A172 (cell line): ENCODE measurements at places on chromosomes 7 and 10.
A peak's percentile ranks its signal among the peaks of the same experiment; 100 is the strongest.

GRCh38 chr7:109126404-109127050, 556.9 kb downstream of the DNAJB9 start:
- DNase-seq = no peak

DNA sequence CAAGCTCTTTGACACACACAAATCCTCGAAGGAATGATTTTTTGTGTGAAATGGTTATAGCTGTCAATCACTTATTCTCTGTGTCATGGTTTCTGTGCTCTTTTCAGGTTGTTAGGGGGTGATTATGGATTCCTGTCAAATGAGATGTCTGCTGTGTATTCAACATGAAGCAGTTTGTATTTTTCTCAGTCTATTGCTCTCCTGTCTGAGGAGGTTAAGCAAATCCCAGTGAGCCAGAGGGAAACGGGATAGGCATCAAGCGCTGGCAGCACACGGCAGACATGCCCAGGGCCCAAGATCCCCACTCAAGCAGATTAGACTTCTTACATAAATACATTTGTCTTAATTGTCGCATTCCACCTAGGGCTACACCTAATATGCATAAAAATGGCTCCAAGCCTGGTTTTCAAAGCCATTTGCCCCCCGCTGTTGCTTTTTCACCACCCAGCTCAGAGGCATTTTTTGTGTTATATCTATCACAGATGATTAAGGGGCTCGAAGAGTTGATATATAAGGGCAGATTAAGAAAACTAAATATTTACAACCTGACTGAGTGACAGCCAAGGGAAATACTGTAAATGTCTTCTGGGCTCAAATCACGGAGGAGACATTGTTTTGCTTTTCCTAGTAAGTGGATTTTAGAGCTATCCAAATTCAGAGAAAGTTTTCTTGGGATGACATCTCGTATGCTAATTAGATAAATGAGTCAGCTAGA, 192.7 kb upstream of the LRGUK start:
- peak; percentile 18 for DNase-seq

- DNase-seq = no peak
Observed at GRCh38 chr7:50455658-50456057, 5.5 kb upstream of the FIGNL1 start.

- DNase-seq = no peak
Observed at GRCh38 chr10:22626784-22627183, 87.6 kb downstream of the PIP4K2A start.

GRCh38 chr7:69115788-69116187, 482.5 kb upstream of the AUTS2 start:
- peak; percentile 45 for DNase-seq

DNA sequence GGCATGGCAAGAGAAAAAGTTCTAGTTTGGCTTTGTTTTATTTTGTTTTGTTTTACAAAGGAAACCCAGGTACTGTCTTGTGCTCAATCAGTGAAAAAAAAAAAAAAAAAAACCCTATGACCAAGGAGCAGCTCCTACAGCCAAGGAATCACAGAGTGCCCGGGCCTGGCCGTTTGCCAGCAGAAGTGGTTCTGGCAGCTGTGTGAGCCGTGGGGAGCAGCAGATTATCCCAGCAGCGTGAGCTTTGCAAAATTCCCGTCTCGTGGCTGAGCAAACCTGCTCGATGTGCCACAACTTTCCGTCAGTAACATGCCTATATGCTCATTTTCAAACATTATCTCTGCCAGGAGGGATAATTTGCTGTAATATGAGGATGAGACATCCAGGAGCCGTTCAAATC, 293.7 kb downstream of the POU6F2 start:
- peak; percentile 66 for DNase-seq

DNA sequence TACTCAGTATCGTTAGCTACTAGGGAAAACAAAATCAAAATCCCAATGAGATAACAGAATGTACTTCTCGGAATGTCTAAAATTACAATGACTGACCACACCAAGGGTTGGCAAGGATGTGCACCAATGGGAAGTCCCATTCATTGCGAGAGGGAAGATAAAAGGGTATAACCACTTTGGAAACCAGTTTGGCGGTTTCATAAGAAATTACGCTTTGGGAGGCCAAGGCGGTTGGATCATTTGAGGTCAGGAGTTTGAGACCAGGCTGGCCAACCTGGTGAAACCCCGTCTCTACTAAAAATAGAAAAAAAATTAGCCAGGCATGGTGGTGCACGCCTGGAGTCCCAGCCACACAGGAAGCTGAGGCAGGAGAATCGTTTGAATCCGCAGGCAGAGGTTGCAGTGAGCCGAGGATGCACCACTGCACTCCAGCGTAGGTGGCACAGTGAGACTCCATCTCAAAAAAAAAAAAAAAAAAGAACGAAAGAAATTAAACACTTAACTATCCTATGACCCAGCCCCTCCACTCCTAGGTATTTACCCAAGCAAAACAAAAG, 7.6 kb downstream of the HACD1 start:
- DNase-seq = no peak

- no peak for DNase-seq
Observed at GRCh38 chr7:1747004-1747801, 77.1 kb downstream of the ELFN1 start.

GRCh38 chr10:78851647-78852046, 217.1 kb upstream of the ZMIZ1 start:
- DNase-seq = no peak

GRCh38 chr7:2049111-2049781, 183.5 kb downstream of the MAD1L1 start:
- no peak for DNase-seq

- DNase-seq = no peak
Observed at GRCh38 chr7:151304856-151305255, 36.8 kb upstream of the NUB1 start.

- DNase-seq = no peak
Observed at GRCh38 chr10:10125676-10126075, 892.0 kb upstream of the CELF2 start.

- DNase-seq = peak; percentile 17
Observed at GRCh38 chr10:108469940-108470339, 1305.4 kb upstream of the SORCS1 start.

GRCh38 chr10:1737222-1738061, at the start of gene ADARB2:
ADARB2 (minus strand) TSS chr10:1737525.
- DNase-seq = no peak

- DNase-seq = peak; percentile 26
Observed at GRCh38 chr7:44534501-44534900, 6.6 kb downstream of the NPC1L1 start.

- no peak for DNase-seq
Observed at GRCh38 chr10:97138174-97138573, 47.6 kb downstream of the SLIT1 start.

DNA sequence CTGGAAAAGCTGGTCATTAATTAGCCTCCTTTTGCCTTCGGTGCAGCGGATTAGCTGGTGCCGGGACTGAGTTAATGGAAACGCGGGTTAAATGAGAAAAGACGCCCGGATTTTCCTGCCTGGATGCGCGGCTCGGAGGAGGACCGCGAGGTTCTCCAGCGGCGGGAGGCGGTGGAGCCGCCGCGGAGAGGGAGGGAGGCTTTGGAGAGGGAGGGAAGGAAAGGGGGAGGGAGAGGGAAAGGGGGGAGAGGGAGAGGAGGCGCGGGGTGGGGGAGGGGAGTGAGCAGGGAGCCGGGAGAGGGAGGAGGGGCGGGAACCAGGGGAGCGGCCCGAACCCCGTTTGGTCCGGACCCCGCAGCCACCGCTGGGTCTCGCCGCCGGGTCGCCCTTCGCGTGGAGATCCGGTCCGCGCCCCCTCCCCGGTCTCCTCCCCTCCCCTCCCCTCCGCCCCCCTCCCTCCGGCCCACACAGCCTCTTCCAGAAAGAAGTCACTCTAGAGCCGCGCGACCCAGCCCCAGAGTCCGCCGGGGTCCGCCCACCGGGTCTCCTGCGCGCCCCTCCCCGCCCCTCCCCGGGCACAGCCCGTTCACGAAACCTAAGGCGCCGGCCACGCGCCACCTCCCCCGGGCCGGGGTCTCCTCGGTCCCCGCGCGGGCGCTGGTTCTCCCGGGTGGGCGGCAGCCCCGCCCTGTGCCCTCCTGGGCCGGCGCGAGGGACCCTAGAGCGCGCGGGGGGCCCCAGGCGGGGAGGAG, 347.5 kb downstream of the DNAJB6 start:
- no peak for DNase-seq

GRCh38 chr10:79434821-79435251, 10.6 kb downstream of the ZCCHC24 start:
- peak; percentile 30 for DNase-seq
